ENCODE measurements at places on chromosomes 2 and 18.

DNA sequence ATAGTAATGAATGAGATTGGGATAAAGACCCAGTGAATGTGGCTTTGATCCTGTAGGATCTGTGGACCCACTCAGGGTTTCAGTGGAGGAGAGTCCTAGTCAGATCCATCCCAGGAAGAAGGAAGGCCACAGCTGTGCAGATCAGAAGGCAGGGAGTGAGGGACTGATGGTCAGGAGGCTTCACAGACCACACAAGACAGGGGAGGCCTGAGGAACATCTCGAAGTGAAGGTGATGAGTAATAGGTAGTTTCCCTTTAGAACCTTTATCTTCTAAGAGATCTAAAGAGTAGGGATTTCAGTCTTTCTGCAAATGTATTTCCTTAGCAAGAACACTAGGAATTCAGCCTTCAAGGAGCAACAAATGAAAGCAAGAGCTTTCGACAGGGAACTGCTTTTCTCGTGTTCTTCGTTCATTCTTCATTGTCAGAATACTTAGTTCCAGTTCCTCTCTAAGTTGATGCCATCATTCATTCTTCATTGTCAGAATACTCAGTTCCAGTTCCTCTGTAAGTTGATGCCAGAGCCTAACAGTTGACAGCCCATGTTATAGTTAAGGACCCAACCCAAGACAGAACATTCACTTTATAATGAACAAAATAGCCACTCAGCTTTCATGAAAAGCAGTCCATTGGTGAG lies 150.2 kb upstream of the EPAS1 start:
- DNase-seq, result no peak

DNA sequence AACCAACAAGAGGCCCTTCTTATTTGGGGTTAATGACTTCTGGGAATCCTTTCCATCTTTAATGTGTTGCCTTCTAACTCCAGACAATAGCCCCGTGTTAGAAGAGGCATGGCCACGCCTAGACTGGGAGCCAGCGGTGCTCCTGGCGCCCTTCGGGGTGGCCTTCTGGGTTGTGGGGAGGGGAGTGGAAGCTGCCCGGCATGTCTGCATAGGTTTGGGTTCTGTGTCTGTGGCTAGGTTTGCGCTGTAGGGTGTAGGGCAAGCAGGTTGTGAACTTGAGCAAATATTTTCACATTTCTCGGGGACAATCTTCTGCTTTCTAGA lies 40.4 kb downstream of the CELF4 start:
- no peak for DNase-seq

DNA sequence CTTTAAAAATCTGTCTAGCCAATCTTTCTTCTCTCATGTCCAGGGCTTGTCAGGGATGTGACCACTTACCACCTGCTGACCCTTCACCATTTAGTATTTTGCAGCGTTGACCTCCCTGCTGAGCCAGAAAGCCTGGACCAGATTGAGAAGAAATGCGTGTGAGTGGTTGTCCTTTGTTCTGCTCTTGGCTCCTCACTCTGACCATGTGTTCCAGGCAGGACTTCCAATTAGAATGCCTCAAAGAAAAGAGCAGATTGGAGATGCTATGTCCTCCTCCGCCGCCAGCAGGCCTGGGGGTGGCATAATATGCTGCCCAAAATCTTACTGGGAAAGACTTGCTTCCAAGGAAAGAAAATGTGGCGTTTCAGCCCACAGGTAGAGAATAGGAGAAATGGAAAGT lies 894.1 kb downstream of the SLC4A3 start:
- no peak for DNase-seq

DNA sequence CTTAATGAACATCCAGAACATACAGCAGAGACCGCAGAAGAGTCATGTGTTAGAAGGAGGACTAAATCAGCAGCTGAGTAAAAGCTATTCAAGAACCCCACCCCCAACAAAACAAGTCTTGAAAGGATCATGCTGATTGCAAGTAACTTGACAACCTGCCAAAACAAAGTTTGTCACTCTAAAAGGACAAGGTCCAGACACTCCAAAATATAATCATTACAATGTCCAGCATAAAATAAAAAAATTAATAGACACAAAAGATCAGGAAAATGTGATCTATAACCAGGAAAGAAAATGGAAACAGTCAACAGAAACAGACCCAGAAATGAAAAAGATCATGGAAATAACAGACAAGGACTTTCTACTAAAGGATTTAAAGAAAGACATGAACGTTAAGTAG lies 28.5 kb downstream of the CCDC88A start:
- no peak for DNase-seq

DNA sequence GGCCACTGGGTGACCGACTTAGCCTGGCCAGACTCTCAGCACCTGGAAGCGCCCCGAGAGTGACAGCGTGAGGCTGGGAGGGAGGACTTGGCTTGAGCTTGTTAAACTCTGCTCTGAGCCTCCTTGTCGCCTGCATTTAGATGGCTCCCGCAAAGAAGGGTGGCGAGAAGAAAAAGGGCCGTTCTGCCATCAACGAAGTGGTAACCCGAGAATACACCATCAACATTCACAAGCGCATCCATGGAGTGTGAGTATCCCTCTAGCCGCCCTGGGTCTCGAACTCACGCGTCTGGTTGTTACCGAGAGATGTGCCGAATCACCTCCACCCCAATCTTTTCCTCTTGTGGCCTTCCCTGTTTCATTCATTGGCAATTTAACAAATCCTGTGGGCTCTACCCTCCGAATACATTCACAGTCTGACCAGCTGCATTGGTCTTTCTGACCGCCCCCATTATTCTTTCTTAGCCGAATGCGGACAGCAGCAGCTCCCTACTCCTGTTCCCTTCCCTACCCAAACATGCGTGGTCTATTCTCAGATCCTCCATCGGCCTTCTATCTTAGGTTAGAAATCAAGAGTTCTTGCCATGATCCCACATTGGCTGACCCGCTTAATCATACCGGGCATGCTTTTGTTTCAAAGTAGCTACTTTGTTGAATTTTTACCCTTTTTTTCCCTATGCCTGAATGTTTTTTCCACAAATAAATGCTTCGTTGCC lies 631 bp downstream of the RPL31 start:
- DNase-seq, result no peak

- DNase-seq, result no peak
Measured at GRCh38 chr2:75525434-75526310, 35.1 kb downstream of the EVA1A start.

GRCh38 chr2:99939135-99939534 lies 203.3 kb downstream of the AFF3 start:
- no peak for DNase-seq

- no peak for DNase-seq
Measured at GRCh38 chr2:59236723-59237122, 995.6 kb upstream of the FANCL start.

DNA sequence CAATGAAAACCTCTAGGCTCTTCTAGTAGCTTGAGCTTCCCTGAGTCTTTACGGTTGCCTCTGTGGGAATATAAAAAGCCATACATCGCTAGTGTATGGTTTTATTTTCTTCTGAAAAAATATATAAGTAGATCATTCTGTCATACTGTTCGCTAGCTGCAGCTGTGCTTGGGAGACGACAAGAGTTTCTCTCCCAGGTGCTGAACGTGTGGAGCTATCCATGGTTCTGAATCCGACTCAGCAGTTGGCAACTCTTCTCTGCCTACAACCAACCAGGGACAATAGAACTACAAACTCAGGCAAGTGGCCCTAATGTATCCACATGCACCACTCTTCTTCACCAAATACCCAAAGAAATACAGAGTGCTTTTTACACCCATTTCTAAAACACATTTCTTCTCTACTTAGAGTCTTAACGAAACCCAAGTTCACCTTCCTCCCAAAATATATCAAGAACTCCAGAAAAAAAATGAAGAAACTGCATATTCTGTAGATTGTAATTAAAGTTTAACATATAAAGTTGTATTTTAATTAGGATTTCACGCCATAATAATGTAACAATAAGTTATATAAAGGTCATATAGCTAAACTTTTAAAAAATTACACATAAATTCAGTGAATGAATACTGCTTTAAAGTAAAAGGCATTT lies 2.2 kb upstream of the KCNH7 start:
- no peak for DNase-seq

GRCh38 chr2:69741575-69742321 lies at the start of gene ANXA4:
Gene ANXA4, plus strand, starts transcription at chr2:69742134. Its CDS starts 39,432 bp downstream, at chr2:69781566.
- DNase-seq, result peak; percentile 26

DNA sequence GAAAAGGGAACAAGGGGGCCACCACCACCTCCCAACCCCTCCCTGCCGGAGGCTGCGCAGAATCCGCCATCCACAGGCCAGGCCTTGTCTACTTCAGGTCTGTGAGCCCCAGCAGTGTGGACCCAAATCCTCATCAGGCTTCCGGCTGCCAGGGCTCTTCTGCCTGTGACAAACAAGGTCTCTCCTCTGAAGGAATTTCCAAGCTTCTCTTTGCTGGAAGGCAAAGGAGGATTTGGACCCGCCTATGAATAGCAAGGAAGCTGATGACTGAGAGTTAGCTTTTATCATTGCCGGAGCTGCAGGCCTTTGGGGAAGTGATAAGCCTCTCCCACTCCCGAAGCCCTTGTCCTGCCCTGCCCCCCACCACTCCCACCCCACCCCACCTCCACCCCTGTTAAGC lies 93.7 kb upstream of the SH3BP4 start:
- DNase-seq, result no peak

GRCh38 chr2:9837451-9837850 lies 5.8 kb upstream of the TAF1B start:
- DNase-seq, result no peak

DNA sequence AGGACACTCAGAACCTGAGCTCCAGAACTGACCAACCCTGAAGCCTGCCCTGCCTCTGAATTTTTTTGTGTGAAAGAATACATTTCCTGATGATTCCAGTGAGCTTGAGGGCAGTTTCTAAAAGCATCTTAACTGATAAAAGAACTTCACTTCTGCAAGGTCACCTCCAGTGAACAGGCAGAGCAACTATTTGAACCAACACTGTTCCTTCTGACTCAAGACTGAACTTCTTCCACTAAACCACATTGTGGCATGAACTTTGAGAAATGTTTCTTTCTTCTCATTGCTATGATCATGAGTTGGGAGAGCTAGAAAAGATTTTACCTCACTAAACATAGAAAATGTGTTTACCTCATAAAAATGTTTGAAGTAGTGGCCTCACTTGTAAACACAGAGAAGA lies 83.8 kb upstream of the SERTAD2 start:
- no peak for DNase-seq

DNA sequence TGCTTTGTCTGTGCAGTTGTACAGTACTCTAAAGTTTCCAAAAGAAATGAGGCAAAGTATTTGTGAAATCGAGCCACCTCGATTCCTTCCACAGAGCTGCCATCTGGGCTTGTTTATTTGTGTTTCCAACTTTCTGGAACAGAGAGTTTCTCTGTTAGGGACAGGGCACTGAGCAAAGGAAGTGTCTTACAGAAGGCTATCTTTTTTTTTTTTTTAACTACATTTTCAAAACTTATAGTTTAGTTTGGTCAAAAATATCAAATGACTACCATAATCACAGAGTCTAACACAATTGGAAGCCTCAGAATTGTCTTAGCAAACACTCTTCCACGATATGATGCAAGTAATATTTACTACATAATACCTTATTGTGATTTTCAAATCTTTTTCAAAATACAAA lies 796 bp downstream of the RFTN2 start:
- DNase-seq, result no peak

- DNase-seq, result no peak
Measured at GRCh38 chr2:210269148-210269547, 43.9 kb upstream of the ACADL start.

GRCh38 chr2:61750624-61751023 lies 103.2 kb downstream of the FAM161A start:
- no peak for DNase-seq

DNA sequence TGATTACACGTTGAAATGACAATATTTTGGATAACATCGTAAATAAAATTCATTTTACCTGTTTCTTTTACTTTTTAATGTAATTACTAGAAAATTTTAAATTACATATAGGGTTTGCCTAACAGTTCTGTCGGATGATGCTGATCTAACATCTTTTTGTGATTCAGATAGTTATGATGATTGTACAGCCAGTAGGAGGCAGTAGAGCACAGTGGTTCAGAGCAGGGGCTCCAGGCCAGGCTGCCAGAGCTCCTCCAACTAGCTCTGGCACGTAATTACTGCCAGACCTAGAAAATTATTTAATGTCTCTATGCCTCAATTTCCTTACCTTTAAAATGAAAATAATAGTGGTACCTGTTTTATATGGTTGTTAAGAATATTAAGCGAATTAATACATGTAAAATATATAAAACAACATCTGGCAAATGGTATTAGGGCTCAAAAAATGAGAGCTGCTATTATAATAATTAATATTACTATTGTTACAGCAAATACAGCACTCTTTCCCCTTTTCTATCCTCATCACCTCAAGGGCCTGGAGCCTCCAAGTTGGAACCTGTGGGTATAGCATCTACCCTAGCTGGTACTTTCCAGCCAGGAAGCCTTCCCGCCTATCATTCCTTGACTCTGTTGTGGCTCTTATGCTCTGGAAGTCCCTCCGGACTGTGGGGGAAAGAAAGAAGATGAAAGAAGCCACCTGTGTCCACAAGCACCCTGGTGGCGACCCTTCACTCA lies 47.7 kb upstream of the PLA2R1 start:
- DNase-seq, result no peak

DNA sequence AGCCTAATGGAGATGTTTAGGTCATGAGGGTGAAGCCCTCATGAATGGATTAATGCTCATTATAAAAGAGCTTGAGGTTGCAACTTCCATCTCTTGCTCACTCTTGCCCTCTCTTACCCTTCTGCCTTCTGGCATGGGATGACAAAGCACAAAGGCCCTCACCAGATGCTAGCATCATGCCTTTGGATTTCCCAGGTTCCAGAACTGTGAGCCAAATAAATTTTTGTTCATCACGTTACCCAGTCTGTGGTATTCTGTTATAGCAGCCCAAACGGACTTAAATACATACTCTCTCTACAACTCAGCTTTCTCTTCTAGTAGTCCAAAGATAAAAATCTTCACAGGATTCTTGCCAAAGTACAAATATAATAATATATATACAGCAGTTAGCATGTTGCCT lies 75.8 kb downstream of the LNPK start:
- no peak for DNase-seq

DNA sequence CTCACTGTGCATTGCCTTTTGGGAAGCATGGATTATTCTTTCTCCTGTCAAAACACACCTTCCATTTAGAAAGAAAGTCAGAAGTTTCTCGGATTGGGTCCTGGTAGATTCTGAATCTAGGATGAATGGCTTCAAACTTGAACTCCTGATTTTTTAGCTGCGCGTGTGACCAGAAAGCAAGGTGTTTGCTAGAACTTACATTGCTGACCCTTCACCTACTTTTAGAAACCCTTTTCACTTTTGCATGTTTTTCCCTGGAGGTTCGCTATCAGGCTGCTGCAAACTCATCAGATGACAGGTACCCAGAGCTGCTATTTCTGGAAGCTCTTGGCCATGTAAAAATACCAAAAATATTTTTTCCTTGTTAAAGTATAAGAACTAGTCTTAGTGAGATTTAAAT lies 132.0 kb downstream of the QPCT start:
- DNase-seq, result no peak

- no peak for DNase-seq
Measured at GRCh38 chr2:200797242-200797770, 14.4 kb upstream of the BZW1 start.
